ENCODE measurements at places on chromosomes 12 and 14. TPM values are rescaled to one million over a fixed set of nuclear protein-coding genes. Genes with fewer than 3 reads are reported as not detected.
A peak's percentile ranks its signal among the peaks of the same experiment; 100 is the strongest.

GRCh38 chr14:76917745-76918255 lies 91.6 kb downstream of the LRRC74A start:
- DNase-seq = peak; percentile 92

DNA sequence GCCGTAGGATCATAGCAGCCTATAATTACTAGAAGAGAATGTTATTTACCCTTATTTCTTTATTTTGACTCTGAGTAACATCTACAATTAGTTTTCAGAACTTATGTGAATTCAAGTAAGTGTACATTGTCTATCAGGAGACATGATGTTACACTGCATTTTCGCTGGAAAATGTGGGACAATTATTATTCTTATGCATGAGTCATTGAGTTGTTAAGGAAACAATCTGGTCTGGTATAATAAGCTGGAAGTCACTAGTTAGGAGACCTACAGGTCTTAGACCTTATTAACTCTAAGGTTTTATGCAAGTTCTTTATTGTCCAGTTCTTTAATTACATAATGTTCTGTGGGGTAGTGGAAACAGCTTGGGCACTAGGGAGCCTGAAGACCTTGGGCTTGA lies 5.8 kb downstream of the KTN1 start:
- DNase-seq = no peak

TMEM132D gene
- total RNA-seq = 1.1 TPM

DNA sequence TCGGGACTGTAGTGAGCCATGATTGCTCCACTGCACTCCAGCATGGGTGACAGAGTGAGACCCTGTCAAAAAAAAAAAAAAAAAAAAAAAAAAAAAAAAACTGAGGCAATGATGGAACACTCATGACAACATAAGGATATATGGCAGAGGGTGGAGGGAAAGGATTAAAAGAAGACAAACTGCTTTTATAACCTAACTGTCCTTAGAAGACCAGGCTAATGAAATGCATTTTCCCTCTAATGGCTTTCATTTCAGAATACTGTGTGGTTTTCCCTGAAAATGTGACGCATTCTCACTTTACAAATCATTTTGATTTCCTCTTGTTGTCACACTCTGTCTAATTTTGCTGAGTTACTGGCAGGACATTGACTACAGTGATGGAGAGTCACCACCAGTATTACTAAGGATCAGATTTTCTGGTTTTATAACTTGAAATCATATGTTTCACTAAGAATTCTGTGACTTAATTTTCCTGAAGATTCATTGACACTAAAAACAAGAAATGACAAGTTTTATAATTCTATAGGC lies 137.6 kb upstream of the SSTR1 start:
- DNase-seq = no peak

- DNase-seq = peak; percentile 12
These were observed 86.5 kb downstream of the LRIG3 start for GRCh38 chr12:58833853-58834252.

B4GALNT3 gene
- total RNA-seq = 14.0 TPM

- peak; percentile 35 for DNase-seq
These were observed 276.3 kb upstream of the FAR2 start for GRCh38 chr12:28872654-28873268.

NRL gene
- total RNA-seq = 2.4 TPM

CLEC14A gene
- total RNA-seq = 42.2 TPM

DNA sequence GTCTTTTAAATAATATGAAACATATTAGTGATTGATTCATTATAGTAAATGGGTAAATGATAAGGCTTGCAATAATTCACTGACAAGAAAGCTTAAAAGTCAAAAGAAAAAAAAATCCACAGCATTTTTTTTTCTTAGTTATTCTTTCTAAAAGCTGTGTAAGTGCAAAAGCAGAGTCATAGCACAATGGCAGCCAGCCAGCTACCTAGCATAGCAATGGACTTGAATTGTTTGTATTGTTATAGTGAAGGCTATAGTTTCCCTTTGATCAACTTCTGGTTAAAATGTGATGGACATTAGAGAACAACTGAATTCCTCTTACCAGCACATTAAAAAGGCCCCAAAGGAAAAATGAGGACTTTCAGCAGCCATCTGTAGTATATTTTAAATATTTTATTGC lies 232.1 kb downstream of the NAV3 start:
- DNase-seq = peak; percentile 32

TTC6 gene
- 5.2 TPM for total RNA-seq

DNA sequence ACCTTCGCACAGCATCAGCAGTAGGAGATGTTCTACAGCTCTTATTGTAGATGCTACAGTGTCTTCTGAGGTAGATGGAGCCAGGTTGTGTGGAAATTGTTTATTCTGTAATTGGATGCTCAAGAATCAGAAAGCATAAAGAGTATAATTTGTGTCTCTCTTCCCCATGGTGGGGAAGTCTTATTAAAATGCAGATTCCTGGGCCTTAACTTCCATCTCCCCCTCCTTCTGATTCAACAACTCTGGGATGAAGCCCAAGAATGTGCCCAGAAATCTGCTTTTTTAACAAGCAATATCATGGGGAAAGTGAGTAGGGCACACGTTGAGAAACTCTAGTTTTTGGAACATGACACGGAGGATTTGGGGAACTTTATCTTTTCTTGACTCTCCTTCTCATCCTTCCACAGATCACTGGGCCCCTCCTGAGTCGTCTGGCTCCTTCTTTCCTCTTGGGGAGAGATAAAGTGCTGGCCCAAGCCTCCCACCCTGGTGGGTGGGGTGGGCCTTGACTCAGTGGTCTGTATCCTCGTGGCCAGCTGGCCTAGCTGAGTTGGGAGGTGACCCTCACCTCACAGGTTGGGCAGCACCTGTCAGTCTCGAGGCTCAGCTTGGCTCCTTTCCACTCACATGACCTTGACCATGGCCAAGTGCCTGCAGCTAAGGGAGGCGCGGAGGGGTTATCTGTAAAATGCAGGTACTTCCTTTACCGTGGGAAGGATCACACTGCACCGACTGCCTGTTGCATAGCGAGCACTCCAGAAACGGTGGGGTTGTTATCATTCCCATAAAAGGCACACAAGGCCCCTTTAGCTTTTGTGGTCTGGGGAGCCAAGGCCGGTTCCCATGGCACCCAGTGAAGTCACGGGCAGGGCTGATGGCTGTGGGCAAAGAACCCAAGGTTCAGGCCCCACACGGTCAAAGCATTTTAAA lies 141.9 kb downstream of the CHST11 start:
- DNase-seq = no peak

- DNase-seq = no peak
These were observed 317.1 kb downstream of the BCAT1 start for GRCh38 chr12:24631676-24632426.

DNA sequence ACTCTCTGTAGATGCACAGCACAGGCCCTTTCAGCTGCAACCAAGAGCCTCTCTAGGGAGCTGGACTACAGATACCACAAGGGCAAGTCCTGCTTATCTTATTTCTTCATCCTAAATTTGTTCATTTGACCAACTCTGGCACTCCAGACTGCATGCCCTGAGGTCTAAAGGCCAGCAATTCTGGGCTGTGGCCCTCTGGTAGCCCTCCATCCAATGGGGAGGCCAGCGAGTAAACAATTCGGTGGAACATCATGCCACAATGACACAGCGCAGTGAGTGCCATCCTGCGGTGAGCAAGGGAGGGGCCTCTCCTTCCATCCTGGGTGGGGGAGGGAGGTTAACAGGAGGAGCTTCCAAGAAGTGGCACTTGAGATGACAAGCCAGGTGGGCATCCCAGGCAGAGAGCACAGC lies 652 bp upstream of the SELPLG start:
- peak; percentile 67 for DNase-seq
